Urothelium cell line (cell line): ENCODE measurements at places on chromosomes 16 and 17.

DNA sequence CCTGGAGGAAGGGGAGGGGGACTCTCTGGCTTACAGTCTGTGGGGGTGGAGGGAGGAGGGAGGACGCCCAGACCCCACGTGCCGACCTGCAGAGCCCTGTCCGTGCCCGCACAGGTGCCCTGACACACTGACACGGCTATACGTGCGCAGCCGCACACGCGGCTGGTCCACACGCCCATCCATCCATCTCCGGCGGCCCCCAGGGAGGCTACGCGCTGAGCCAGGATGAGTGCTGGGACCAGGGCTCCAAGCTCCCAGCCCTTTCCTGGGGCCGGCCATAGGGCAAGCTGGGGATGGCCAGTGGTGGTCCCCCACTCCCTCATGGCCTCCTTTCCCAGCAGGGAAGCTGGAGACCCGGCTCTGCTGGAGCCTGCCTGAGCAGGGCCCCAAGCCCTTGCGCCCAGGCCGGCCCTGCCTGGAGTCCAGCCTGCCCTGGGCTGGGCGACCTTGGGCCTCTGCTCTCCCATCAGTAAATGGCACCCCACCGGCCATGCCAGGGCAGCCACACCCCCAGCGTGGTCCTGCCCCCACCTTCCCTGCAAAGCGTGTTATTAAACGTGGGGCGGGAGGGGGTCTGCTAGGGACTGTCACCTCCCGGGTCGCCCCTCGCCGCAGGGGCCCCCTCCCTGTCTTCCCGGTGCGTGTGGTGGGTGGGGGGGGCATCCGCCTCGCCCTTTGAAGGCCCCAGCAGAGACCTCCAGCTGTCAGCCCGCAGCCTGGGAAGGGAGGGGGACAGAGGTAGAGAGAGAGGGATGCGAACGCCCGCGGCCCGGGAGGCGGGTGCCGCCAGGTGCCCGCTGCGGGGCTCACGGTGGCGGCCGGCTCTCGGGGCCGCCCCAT lies 863 bp downstream of the CASKIN1 start:
- DNase-seq = no peak

DNA sequence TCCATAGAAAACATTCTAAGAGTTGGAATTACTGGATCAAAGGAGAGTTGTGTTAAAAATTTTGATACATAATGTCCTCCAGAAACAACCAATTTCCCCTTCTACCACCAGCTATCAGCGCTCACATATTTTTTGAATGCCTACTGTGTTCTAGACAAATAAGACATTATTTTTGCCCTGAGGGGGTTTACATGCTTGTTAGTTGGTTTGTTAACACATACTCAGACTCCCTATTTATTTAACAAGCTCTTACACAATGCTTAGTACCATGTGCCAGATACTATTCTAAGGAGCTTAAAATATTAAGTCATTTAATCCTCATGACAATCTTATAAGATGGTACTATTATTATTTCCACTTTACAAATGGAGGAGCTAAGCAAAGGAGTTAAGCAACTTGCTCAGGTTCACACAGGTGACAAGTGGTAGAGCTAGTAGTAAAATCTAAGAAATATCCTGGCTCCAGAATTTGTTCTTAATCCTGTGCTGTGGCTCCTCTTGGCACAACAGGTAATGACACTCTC lies 194.2 kb downstream of the UTP18 start:
- no peak for DNase-seq

DNA sequence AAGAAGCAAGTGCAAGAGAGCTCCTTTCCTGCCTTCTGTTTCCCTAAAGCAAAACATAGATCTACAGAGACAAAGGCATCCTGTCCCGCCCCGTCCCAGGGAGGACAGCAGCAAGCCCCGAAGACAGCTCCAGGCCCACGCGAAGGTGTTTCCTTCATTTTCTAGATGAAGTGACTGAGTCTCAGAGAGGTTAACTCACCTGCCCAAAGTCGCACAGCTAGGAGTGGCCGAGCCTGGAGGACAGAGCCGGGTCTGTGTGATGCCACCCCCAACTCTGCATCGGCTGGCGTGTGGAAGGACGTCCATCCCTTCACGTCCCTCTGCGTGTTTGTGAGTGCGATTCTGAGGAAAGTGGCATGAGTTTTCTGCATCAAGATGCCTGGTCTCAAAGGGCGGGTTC lies 187.2 kb upstream of the CHMP6 start:
- no peak for DNase-seq

DNA sequence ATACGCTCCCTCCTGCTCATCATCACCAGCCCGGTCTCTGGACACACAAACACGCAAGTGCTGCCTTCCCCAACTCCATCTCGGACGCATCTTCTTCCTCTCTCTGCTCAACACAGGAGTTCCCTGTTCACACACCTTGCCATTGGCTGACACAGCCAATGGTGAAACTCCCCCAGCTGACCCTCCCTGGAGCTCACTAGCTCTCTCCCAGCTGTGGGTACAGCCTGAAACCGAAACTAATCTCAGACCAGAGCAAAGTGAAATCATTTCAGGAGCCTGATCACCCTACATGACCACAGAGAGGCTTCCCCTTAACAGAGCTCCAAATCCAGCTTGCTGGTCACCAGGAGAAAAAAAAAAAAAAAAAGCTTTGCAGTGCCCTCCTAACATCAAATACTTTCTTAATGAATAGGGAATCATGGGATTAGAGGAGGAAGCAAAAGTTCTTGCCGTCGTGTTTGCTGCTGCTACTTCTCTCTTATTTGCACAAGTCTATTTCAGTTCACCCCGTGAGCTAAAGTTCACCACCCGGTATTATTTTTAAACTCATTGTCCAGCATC lies 8.3 kb downstream of the CUEDC1 start:
- DNase-seq = peak; percentile 52

GRCh38 chr17:61343576-61343975 lies 56.1 kb upstream of the TBX2 start:
- no peak for DNase-seq

GRCh38 chr17:77679589-77679988 lies 278.9 kb upstream of the TNRC6C start:
- DNase-seq = no peak

DNA sequence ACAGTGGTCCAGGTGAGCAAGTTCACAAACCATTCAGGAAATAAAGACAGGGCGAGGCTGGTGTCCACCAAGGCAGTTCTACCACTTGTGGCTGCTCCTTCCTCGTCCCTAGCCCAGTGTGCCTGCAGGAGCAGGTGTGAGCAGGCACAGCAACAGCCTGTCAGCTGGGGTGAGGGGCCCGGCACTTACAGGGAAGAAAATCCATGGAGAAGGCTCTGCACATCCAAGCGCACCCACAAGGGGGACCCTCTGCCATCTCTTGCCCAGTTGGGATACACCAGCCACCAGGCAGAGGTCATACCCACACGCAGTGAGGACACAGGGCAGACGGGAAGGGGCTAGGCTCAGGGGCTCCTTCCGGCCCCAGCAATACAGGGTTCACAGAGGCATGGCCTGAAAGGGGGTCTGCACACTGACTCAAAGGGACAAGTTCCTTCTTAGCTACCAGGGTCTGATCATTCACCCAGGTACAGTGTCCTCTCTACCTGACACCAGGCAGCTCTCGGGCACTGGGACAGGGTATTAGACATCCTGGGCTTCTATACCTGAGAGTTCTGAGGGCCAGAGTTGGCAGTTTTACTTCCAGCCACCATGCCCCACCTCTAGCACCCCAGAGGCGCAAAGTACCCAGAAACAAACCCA lies 27.0 kb downstream of the CDIP1 start:
- DNase-seq = peak; percentile 70

GRCh38 chr17:35900708-35901480 lies 20.7 kb upstream of the CCL5 start:
- peak; percentile 20 for DNase-seq

GRCh38 chr17:63629627-63630026 lies 7.4 kb downstream of the MAP3K3 start:
- no peak for DNase-seq
